Fibroblast of pulmonary artery (primary cell): ENCODE measurements at places on chromosomes 4 and X.
A peak's percentile ranks its signal among the peaks of the same experiment; 100 is the strongest.

DNA sequence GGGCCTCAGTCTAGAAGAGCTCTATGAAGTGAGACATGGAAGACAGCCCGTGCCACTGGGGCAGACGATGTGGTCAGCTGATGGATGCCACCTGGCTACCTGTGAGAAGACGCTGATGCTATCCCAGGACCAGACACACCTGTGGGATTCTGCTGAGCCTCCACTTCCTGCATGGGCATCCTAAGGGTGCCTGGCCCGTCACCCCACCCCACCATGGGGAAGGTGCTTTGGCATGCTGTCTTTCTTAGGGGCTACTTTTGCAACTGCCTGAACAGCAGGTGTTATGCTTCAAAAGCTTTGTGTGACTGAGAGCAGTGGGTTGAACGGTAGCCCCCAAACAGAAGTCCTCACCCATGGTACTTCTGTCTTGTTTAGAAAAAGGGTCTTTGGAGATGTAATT, 65.0 kb upstream of the STS start:
- DNase-seq = no peak

DNA sequence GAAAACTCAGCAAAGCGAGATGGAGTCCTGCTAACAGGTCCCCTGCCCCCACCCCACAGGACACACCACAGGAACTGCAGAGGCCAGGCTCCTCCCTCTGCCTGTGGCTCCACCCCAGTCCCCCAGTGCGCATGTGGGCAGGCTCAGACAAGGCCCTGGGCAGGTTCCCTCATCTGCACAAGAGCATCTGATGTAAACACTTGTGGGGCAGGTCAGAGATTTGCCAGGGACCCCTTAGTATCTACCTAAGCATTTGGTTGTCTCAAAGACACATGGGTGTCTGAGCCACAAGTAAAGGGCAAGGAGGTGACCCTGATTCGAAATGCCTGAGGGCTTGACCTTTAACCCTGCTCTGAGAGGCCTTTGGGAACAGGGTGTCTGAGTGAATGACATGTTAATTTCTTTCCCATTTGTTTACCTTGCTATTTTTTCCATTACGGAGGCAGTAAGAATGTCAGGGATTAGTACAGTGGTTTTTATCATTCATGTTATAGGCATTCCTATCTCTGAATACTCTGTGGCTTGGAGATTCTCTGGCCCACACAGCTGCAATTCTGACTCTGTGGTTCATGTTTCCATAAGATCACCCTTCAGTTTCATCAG, 85.3 kb downstream of the ZNF518B start:
- peak; percentile 38 for DNase-seq

- no peak for DNase-seq
Measured at GRCh38 chrX:19640693-19641374, 125.5 kb upstream of the MAP3K15 start.

- DNase-seq = peak; percentile 55
Measured at GRCh38 chr4:55255179-55255578, 90.9 kb upstream of the SRD5A3 start.
